Fibroblast of skin of right biceps (primary cell): ENCODE measurements at places on chromosomes 5 and 9.

- DNase-seq = no peak
Measured at GRCh38 chr9:72297516-72297915, 67.5 kb downstream of the ZFAND5 start.

DNA sequence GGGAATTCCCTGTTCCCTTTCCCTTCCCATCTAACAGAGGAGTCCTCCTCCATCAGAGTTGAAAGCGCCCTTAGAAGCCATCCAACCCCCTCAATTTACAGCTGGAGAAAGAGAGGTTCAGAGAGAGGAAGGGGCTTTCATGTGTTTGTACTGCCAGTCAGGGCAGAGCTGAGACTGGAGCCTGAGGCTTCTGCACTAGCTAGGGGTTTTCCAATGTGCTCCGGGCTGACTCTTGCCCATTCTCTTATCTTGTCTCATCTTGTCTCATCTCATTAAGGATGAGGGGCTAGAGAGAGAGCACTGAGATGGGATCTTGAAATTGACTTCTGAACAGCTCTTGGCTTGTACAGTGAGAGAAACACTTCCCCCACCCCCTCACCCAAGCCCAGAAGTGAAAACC is 67.4 kb upstream of the SHB start:
- DNase-seq = no peak

GRCh38 chr5:160185626-160186360 is 43.5 kb upstream of the FABP6 start:
- no peak for DNase-seq

DNA sequence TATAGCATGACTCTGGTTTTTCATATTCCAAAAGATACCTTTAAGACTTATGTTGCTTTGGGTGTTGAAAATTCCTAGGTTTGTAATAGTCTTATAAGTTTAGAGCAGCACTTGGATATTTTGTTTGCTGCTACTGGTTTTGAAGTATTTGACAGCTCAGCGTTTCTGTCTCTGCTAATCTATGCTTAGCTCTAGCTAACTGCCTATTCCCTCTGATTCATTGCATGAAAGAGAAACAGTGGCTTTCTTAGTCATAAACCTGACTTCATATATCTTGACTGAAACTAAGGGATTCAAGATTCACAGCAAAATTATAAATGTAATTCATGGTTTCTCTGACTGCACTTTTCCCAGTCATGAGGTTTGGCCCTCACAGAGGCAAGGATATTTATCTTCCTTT is 35.6 kb upstream of the ANXA1 start:
- DNase-seq = peak; percentile 83

- DNase-seq = no peak
Measured at GRCh38 chr5:76278261-76278789, 124.8 kb upstream of the IQGAP2 start.

GRCh38 chr5:19782566-19782965 is 205.4 kb downstream of the CDH18 start:
- DNase-seq = peak; percentile 21

DNA sequence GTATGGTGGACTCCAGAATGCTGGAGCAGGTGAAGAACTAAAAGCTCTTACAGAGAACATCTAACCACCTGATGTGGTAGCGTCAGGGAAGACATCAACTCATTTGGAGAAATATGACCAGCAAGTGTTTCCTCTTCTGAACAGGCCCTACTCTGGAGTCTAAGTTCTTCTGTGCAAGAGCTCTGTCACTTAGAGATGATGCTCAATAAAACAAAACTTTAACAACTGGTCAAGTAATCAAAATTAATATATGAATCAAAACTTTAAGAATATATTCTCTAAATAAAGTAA is 85.8 kb downstream of the CYFIP2 start:
- DNase-seq = no peak

DNA sequence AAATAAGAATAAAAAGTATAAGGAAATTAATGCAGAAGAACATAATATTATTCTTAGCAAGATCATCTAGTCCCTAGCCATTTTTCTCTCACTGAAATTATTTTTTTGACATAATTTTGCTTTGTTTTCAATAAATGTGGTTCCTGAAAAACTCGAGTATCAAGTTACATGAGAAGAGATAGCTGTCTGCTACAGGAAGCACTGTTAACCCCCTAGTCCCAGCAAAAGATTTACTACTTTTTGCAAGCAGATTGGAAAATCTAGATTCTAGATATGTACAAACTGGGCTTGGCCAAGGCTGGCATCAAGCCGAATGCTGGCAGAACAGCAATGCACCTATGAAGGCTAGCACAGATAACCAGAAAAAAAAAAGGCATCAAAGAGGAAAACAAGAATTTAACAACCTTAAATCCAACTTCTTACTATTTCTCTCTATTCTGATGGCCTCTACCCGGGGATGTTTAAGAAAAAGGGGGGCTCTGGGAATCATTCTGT is 21.9 kb upstream of the ISCA1 start:
- DNase-seq = no peak

DNA sequence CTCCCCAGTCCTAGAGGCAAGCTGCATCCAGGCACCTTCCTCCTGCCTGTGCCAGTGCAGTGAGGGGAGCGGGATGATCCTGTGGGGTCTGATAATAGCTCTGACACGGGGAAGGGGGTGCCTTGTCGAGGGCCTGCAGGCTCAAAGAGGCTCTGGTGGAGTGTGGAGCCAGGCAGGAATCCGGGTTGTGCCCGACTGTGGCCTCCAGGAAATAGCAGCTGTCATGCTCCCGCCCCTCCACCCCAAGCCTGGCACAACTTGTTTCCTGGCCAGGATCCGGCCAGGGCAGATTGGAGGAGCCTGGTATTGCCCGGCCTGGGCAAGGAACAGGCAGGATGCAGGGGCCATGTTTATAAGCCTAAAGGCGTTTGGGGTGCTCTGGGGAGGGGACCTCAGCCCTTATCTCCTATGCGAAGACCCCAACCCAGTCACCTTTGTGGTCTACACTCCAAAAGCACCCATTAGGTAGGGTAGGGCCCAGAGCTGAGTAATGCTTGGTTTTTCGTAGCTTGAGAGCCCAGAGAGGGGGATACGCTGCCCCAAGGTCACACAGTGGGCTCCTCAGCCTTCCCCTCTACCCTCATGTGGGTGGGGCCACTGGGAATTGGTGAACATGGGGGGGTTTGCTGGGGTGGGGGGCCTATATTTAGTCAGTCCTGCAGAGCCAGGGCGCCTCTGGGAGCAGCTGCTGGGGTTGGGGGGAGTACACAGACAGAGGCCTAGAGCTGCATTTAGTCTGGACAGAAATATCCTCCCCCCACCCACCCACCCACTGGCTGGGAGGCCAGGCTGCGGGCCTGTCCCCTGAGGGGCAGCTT is 12.2 kb downstream of the CXXC5 start:
- DNase-seq = no peak

DNA sequence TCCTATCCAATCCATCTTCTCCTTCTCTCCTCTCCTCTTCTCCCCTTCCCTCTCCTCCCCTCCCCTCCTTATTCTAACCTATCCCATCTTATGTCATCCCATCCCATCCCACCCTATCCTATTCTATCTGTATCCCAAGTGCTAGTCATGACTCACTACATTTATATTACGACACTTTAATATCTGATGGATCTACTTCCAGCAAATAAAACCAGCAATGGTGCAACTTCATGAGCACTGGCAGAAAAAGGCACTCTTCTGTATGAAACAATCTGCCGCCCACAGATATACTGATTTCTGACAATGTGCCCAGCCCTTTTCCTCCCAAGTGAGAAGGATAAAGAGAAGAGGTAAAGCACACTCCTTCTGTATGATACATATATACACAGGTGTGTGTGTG is 86.6 kb upstream of the ANKH start:
- no peak for DNase-seq

DNA sequence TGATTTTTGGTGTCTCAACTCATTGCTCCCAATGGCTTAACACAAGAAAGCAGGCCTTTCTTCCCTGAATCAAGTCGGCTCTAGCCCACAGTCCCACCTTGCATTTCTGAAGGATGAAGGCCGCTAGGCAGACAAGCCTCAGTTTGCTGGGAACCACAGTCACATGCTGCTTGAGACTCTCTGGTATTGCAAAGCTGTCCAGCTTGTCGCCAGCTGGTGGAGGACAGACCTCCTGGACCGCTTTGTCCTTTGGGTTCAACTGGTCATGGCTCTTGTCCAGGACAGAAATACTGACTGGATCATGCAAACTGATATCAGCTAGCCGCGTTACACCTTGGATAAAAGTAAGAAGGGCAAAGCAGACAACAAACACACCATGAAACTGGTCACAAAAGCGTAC is 23.1 kb downstream of the DDX31 start:
- no peak for DNase-seq

DNA sequence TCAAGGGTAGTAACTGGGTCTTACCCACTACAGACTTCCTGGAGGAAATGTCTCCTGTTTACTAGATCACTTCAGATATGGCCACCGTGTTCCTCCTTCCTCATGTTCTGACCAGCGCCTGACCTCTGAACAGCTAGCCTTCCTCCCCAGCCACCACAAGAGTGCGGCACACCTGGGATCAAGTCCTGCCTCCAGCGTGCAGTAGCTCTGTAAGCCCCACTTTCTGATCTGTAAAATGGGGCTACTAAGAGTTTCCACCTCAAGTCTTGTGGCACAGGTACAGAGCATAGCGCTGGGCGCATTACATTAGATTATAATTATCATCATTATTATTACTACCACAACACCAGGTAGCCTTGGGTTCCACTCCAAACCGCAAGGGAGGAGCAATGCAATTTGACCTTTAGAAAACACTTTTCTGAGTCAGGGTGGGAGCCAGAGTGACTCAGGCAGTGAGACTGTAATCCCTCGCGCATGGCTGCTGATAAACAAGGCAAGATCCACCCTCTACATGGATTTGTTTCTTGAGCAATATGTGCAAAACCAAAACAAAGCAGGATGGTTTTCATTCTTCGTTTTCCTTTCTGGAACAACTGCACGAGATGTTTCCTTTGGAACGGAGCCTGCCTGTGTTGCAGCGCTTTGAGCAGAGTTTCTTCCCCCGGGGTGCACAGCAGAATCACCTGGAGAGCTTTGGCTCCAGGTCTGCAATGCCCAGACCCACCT is 65.0 kb upstream of the ANGPTL2 start:
- DNase-seq = peak; percentile 97

DNA sequence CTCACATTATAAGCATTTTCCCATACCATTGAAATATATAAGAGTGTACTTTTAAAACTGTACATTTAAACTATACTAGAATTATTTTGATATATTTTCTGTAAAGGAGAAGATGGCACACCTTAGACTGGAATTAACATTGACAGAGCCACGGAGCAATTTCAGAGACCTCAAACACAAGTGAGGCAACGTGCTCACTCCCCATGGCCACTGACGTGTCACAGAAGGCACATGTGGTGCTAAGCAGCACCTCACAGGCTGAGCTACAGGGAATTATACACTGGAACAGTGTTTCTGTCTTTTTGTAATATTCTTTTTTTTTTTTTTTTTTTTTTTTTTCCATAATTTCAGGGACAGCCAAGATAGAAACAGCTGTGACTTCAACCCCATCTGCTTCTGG is 66.5 kb downstream of the NUP214 start:
- no peak for DNase-seq

DNA sequence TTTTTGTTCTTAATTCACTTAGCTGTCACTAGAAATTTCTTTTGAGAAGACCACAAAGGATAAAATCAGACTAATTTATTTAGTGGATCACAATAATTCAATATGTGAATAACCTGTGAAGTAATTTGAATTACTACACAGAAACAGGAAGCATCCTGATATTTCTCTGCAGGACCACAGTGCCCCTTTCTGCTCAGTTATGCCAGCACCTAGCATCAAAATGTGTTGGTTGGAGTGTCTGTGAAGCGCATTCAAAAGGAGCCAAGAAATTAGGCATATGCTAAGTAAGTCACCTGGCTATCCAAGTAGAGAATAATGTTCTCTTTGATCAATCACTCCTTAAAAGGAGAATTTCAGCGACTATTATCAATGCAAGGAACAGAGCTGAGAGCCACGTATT is 187.5 kb downstream of the SLC12A2 start:
- no peak for DNase-seq

DNA sequence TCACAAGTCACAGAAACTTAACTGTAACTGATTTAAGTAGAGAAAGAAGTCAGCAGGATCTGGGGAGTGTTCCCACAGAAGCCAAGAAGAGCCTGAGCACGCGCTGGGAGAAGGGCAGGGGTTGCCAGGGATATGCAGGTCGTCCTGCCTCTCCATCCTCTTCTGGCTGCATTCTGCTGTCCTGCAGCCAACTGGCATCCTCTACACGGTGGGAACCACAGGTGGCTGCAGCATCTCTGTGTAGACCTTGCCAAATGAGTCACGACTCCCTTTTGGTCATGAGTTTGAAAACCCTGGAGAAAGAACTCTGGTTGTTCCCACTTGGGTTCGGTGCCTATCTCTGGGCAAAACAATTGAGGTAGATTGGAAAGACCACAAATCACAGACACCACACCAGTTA is 38.4 kb upstream of the PCA3 start:
- no peak for DNase-seq

DNA sequence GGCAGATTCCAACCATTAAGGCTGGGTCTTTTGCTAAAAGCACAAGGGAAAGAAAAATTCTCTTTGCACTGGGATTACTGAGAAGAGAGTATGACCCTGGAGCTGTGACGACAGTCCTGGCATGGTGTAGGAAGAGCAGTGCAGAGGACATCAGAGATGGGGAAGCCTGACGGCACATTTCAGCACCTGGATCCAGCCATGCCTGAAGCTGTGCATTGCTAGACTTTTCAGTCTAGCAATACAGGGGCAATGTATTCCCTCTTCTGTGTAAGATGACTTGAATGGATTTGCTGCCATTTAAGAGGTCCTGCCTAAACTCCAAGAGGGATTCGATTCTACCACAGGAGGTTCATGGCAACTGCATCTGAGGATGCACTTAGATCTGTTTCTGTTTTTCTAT is 12.3 kb upstream of the MRNIP start:
- no peak for DNase-seq

- DNase-seq = no peak
Measured at GRCh38 chr5:56977021-56977420, 25.1 kb upstream of the MIER3 start.

GRCh38 chr5:151078490-151079262 is 2.2 kb downstream of the TNIP1 start:
- no peak for DNase-seq

DNA sequence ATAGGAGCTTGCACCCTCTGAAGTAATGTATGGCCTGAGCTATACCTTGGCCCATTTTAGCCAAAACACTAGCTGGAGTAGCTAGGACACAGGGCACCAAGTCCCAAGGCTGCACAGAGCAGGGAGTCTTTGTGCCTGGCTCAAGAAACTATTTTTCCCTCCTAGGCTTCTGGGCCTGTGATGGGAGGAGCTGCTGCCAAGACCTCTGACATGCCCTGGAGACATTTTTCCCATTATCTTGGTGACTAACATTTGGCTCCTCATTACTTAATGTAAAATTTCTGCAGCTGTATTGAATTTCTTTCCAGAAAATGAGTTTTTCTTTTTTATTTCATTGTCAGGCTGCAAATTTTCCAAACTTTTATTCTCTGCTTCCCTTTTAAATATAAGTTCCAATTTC is 1099.2 kb downstream of the CDH18 start:
- no peak for DNase-seq

GRCh38 chr9:84170521-84171141 is 169.9 kb downstream of the SLC28A3 start:
- DNase-seq = peak; percentile 97

GRCh38 chr9:100011062-100011681 is 87.6 kb downstream of the ERP44 start:
- DNase-seq = peak; percentile 57
